SK-MEL-5 (cell line): ENCODE measurements at places on chromosomes 5 and 9.

DNA sequence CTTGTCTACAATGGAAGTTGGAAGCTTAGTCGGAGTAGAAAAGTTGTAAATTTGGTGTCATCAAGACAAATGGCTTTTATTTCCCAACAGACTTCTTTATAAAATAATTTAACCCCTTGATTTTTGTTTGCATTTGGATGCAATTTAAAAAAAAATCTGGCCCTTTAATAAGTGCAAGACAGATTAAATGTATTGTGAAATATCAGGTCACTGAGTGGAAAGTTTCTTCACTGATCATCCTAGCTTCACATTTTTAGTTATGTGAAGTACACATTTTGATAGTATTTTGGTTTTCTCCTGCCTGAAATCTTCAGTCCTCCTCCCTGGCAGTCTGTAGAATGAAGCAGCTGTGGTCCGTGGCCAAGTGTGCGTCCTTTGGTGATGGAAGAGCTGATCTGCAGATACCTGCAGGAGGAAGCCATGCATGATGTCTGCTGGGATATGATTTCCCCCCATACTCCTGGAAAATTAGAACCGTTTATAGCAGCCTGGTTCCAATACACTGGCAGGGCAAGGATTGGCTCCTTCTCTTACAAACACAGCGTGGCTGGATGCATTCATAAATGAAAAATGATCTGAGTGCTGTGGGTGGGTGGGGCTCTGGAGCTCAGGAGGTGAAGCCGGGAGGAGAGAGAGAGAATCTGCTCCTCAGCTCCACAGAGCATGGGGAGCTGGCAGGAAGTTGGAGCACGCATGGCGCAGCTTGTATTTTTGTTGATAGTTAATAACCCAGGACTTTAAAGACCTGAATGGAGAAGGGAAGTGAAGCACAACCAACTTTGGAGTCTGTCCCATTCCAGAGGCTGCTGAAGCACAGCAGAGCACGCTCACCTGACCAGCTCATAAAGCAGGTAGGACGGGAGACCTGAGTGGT is 238.4 kb downstream of the GOLPH3 start:
- DNase-seq: no peak

DNA sequence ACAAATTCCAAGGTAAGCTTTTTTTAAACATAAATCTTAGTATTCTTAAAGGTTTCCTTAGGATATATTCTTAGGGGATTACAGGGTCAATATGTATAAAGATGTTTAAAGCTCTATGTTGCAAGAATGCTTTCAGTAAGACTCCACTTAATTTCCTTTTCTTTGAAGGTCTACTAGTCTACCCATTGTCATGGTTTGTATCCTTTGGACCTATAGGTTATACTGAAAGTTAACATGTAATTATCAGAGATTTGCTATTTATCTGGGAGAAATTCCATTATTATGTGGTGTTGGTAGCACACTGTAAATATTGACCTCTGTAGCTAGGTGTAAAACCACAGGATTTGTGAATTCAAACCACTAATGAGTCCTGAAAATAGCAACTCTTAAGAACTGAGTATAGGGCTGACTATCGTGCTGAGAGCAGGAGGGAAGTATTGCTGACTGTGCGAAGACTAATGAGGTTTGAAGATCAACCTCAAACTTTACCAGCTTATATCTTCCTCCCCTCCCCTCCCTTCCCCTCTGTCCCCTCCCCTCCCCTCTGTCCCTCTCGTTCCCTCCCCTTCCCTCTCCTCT is 85.6 kb downstream of the GADD45G start:
- no peak for DNase-seq

DNA sequence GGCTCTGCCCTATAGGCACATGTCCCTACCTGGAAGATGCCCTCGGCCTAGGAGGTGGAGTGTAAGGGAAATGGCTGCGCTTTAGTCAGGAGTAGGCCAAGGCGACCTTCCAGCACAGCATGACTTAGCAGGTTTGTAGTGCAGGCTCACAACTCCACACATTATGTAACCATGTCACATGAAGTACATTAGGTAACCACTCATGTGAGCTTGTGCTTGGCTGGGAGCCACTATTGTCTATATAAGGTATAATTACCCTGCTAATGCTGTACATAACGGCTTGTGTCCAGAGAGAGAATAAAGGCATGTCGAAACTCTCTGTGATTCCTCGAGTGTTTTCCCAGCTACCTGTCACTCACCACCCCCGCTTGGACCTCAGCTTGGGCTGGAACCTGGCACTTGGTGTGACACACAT is 74.9 kb downstream of the CAMK4 start:
- DNase-seq: no peak

DNA sequence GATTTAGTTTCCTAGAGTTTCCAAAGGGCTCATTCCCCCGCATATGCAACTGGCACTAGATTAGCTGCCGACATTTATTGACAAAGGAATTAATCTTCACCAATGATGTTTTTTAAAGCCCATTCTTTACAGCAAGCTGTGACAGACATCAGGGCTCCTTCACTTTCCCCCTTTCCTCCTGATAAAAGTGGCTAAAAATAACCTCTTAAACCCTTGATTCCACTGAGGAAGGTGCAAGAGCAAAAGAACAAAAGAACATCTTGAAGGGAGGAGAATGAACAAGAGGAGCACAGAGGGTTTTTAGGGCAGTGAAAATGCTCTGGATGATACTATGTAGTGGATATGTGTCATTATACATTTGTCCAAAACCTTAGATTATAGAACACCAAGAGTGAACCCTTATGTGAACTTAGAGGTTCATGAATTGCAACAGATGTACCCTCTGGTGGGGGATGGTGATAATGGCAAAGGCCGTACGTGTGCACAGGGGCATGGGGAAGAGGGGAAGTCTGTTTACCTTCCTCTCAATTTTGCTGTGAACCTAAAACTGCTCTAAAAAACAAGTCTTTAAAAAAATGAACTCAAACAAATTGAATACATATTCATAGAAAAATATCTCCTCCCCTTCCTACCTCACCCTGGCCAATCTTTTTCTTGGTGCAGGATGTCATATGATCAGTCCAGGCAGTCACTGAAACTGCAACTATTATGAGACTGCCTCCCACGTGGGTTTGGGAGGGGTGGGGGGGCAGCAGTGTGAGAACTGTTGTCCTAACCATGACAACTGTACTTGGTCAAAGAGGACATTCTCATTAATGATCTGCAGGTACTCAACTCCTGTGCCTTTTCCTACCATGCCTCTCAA is 83.0 kb downstream of the MARCHF3 start:
- DNase-seq: no peak

GRCh38 chr5:96745844-96746531 is 61.8 kb downstream of the ERAP1 start:
- no peak for DNase-seq
